C1 segment of cervical spinal cord (tissue), 14 donors: ENCODE measurements at places on chromosomes 6 and 20.

- no peak for DNase-seq
Observed at GRCh38 chr20:46043556-46043955, 14.5 kb downstream of the SLC12A5 start.

DNA sequence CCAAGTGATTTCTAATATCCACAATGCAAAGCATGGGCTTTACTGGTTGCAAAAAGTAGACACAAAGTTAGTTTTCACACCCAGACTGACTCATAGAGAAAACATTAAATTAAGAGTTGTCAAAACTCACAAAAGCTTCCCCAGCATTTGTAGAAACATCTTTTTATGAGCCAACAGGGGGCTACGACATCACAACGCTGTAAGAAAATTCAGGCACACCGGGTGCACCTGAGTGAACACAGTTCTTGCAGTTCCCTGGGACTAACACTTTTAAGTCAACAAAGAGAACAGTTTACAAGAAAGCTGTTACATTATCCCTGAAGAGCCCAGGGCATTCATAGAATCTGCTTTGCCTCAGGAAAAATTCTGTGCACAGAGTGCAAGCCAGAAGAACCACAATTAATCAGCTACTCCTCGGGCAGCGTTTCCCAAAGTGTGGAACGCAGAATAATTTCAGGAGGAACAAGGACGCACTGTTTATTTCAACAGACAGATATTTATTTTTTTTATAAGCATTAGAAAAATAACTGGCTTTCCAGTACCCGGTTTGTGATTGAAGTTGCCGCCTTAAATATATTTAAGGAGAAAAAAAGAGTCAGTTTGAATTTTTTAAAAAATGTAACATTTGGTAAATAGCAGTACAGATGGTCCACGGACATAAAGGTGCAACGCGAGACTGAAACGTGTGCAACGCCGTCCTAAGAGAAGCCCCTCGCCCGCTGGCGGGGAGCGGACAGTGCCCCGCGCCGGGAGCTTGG lies 1.2 kb downstream of the NCOA5 start:
- no peak for DNase-seq

- DNase-seq: no peak
Observed at GRCh38 chr6:141133836-141134235, 998.9 kb upstream of the GJE1 start.

GRCh38 chr6:56683882-56684281 lies 41.2 kb upstream of the DST start:
- no peak for DNase-seq

GRCh38 chr6:12348530-12349511 lies 58.7 kb downstream of the EDN1 start:
- no peak for DNase-seq

GRCh38 chr6:21804941-21805610 lies 211.5 kb downstream of the SOX4 start:
- no peak for DNase-seq

DNA sequence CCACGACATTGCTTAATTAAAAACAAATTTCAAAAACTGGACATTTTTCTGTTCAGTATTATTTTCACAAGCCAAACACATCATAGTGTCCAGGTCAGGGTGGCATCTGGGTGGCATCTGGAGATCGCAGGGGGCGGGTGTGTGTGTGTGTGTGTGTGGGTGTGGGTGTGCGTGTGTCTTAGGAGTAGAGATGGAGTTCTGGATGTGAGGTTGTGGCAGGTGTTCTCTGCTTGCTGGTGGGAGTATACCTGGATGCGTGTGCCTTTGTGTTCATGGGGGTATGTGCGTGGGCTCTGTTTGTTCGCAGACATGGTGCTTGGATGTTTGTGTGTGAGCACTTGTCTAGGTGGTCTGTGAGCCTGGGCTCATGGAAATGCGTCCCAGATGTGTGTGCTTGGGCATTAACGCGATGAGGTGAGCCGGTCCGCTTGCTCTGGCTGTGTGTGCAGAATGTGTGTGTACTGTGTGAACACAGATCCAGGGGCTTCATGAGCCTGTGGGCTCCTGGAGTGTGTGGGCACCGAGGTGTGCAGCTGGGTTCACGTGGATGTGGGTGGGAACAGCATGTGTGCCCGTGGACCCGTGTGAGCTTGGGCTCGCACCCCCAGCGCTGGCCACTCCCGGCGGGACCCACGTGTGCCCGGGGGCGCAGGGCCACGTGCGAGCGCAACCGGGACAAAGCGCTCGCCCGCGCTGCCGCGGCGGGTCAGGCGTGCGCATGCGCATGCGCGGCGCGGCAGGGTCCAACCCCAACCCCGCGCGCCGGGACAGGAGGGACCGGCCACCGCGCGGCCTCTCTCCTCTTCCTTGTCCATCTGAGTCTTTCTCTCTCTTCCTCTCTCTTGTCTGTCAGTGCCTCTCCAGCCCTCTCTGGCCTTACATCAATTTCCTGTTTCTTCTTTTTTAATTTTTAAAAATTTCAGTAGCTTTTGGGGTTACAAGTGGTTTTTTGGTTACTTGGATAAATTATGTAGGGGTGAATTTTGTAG lies 60.4 kb downstream of the SRC start:
- no peak for DNase-seq

DNA sequence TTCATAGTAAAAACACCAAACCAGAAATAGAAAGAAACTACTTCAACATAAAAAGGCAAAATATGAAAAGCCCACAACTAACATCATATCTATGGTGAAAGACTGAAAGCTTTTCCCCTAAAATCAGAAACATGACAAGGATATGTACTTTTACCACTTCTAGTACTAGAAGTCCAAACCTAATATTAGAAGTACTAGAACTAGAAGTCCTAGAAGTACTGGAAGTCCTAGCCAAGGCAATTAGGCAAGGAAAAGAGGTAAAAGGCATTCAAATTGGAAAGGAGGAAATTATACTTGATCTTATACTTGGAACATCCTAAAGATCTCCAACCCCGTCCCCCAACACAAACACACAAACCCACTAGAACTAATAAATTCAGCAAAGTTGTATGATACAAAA lies 74.9 kb downstream of the TASP1 start:
- no peak for DNase-seq

- no peak for DNase-seq
Observed at GRCh38 chr6:170279977-170280688, 10.7 kb downstream of the DLL1 start.

DNA sequence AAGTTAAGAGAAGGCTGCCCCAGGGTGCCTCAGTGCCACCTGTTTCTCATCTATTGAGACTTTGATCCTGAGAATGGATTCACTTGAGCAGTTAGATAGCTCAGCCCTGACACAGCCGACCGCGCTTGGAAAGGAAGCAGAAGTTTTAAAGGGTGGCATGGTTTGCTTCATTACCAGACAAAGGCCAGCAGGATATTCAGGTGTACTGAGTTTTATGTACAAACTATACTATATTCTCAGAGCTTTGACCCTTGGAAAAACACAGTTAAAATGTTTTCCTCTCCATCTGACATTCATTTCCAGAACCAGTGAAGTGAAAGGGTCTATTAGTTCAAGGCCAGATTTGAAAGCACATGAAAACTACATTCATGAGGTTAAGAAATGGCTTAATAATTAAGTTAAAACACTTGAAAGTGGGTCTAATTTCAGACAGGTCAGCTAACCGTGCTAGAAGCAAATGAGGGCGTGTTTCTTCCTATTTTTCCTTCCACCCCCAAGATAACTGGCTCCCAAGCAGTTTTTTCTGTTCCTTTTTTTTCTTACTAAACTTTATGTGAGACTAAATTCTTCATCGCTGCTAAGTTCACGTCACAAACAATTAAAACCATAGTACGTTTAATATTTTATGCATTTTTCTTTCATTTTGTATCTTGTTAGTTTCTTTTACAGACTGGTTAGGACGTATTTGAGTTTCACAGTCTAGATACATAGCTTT lies 385.3 kb upstream of the SOX4 start:
- no peak for DNase-seq

DNA sequence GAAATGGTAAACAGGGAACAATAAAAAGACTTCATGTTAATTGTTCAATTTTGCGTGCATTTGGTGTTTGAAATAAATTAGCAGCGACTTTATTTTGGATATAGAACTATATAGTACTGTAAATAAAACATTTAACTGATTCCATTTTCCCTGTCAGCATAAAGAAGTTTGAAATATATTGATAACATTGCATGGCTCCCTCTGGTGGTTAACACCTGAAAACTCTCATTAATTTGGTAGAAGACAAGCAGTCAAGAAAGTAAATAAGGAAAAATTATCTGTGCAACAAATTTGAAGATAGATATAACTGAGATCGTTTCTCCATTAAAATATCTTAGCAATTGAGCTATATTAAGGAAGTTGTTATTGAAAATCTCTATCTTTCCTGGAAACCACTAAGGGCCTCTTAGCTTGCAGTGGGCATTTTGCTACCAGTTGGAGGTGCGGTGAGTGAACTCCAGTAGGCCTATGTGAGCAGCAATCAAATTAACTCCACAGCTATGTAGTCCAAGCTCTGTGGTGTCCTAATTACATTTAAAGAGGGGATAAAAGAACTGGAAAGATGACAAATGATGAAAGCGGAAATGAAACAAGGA lies 435.7 kb upstream of the FKBP1C start:
- DNase-seq: no peak

GRCh38 chr6:130314271-130314670 lies 51.5 kb upstream of the TMEM200A start:
- no peak for DNase-seq

GRCh38 chr6:23875006-23875405 lies 251.0 kb upstream of the NRSN1 start:
- no peak for DNase-seq

DNA sequence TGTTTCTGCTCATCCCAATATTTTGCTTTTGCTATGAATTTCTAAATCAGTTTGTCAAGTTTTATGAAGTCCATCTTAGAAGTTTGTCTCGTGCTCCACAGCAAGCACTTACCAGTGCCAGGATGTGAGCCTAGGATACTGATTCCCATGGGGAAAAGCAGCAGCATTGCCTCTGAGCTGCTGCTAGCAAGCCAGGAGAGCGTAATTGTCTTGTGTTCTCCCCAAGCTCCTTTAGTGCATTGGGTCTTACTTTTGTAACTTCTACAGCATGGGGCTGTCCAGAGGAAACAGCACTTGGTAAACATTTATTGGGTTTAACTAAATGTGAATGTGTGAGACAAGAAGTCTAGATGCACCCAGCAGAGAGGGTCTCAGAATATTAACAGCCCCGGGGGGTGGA lies 76.1 kb downstream of the RNF182 start:
- DNase-seq: no peak

DNA sequence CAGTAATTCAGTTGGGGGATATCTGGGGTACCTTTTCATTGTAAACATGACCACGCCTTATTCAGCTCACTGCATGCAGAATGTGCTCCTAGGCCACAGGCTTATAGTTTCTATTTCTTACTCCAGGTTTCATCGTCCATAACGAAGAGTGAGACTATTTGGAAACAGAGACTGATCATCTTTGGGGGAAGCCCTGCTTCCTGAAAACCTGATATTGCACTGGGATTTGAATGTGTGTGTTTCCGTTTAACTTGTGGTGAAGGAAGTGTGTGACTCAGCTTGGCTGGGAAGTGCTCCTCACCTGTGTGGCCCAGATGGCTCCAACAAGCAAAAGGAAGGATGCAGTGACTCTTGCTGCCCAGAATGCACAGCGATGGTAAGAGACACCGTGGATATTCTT lies 19.6 kb upstream of the LTV1 start:
- no peak for DNase-seq

- no peak for DNase-seq
Observed at GRCh38 chr6:165245287-165245686, 64.1 kb downstream of the C6orf118 start.

DNA sequence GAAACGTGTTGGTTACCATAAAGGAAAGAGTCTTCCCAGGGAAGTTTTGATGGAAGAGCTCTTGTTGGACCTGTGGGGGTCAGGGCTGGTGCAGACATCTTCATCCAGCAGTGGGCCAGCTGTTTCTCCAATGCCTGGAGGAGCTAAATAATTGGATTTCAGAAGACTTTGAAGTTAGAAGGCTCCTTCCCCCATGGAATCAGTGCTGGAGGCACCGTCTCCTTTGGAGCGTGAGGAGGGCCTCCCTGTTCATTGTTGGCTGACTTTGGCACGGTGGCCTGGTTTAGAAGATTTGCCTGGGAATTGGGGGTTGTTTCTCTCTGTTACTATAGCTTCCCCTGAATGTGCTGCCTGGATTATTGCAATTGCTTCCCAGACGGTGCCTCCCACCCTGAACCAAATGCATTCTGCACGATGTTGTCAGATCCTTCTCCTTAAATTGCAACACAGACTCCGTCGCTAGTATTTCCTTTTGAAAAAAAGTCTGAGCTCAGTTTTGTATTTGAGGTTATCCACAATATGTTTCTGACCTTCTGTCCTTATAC lies 27.7 kb upstream of the KCNG1 start:
- no peak for DNase-seq

GRCh38 chr6:53236241-53236640 lies 87.6 kb upstream of the GCM1 start:
- DNase-seq: no peak

DNA sequence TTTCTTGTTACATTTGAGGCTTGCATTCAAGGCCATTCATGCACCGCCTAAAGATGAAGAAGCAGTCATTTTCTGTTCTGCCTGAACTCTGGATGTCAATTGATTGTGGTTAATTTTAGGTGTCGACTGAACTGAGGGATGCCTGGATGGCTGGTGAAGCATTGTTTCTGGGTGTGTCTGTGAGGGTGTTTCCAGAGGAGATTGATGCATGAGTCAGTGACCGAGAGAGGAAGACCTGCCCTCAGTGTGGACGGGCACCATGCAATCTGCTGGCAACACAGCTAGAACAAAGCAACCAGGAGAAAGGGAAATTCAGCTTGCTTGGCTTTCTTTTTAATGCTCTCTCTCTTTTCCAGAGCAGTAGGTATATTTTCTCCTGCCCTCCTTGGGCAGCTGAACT lies 164.1 kb upstream of the ECI2 start:
- no peak for DNase-seq

DNA sequence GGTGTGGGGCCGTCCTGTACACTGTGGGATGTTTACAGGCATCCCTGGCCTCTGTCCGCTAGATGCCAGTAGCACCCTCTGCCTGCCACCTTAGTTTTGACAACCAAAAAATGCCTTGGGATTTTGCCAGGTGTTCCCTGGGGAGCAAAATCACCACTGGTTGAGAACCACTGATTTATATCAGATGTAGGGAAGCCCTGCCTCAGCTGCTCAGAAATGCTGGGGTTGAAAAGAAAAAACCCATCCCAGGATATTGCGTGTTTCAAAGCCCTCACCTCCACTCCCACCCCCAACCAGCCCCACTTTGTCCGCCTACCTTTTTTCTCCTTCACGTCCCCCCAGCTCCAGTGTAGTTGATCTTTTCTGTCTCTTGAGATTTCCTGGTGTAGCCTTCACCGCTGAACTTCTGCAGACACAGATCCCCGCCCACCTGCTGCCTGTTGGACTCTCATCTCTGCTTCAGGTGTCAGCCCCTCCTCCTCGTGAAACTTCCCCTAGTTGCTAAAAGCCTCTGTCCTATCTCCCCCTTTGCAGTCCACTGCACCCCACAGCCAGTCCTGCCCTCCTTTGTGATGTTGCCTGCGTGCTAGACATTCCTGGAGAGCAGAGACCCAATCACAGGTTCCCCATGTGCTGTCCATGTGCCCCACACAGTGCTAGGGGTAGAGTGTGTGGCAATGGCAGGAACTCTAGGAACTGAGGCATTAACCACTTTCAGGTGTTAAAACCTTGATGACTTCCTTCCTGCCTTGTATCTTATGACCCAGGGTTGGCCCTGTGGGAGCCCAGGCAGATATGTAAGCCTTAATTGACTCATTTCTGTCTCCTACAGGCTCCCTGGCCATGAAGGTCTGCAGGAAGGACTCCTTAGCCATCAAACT lies 98.9 kb downstream of the TBC1D7 start:
- no peak for DNase-seq
